ENCODE measurements at places on chromosomes 16 and 17. TPM values are rescaled to one million over a fixed set of nuclear protein-coding genes. Genes with fewer than 3 reads are reported as not detected.

GRCh38 chr16:79287424-79287917 lies 313.1 kb downstream of the MAF start:
- no peak for DNase-seq

The CXCL16 gene
- total RNA-seq, result 1.8 TPM

- no peak for DNase-seq
Measured at GRCh38 chr17:78613416-78613815, 36.2 kb upstream of the DNAH17 start.

DNA sequence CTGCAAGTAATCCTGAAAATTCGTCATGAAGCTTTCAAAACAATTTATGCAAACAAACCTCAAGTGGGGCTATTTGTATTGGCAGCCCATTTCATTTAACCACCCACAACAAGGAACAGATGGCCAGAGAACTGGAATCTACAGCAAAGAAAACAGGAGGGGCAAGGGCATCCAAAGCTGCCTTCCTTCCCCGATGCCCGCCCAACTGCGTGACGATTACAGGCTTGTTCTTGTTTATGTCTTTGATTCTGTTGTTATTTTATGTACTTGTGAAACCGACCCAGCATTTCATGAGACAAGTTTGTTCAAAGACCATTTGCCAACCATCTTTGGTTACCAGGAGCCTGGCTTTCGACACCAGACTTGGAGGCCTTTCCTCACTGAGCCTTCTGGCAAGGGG lies 59.1 kb upstream of the IRX6 start:
- no peak for DNase-seq

- no peak for DNase-seq
Measured at GRCh38 chr16:17471719-17472461, 1.1 kb upstream of the XYLT1 start.

DNA sequence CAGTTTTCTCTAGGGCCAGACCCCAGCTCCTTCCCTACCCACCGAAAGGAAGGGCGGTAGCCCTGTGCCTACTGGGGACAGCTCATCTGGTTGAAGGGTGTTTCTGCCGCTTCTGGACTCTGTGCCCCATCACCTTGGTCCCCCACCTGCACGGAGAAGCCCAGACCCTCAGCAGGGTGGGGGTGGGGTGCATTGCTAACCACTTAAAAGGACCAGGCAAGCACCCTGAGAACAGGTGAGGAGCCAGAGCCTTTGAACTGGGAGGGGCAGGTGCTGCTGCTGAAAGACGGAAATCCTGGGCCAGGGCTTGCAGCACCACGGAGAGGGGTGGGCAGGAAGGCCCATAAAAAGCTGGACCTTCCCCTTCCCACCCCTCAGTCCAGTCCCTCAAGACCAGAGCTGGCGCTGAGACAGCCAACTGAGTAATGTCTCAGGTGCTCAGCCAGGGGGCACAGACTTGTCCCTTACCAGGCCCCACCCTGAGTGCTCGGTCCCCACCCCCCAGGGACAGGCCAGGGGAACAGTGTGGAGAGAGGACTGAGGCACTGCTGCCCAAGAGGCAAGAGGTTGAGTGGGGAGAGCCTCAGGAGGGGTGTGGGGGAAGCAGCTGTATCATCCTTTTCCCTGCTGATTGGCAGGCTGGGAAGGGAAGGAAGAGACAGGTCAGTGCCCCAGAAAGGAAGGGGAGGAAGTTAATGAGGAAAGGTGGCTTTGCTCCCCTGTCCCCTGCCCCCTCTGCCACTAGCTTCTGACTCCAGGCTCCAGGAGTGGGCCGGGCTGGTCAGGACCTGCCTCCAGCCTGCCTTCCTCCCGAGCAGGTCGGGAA lies 10.9 kb upstream of the SP2 start:
- DNase-seq, result no peak

- no peak for DNase-seq
Measured at GRCh38 chr17:20059728-20060188, 50.6 kb downstream of the SPECC1 start.

GRCh38 chr16:3012246-3012645 lies 477 bp upstream of the CLDN9 start:
- DNase-seq, result no peak

DNA sequence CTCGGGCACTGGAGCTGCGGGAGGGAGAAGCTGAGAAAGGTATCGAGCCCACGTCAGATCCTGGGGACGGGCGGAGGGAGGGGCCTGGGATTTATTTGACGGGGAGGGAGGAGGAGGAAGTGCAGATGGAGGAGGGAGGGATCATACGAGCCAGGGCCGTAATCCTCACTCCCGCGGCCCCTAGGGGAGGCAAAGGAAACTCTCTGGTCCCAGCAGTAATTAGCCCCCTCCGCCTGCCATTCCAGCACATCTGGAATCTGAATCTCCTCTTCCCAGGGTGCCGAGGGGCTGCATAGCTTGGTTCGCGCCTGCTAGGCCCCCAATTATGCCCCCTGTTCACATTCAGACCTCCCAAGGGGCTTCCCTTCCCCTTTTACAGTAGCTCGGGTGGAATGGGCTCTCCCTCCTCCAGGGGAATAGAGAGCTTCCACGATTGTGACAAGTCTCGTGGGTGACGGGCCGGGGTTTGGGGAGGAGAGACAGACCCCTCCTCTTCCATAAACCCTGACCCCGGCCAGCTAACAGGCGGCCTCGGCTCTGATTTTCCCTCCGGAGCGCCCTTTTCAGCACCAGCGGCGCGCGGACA lies at the start of gene SEZ6L2:
SEZ6L2 (minus strand) TSS at position 35 of the 586 bp plus-strand sequence. CDS start 531 bp downstream, outside the sequence.
- no peak for DNase-seq

The USB1 gene
- total RNA-seq, result 57.8 TPM

The GCGR gene
- not detected for total RNA-seq

DNA sequence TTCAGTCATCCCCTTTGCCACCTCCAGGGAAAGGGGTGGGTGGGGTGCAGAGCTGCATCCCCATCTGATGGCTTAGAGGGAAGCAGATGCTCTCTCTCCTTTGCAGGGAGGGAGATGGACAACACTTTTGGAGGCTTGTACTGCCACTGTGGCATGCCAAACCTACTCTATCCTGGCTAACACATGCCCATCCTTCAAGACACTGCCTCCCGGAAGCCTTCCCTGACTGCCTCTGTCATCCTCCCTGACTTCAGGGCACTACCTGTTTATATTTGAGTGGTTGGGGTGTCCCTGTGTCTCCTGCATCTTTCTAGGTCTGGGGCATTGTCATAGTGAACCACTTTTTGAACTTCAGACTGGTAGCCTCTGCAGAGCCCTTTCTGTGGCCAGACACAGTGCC lies 202.3 kb downstream of the ZNF423 start:
- no peak for DNase-seq

The NACA2 gene
- not detected for total RNA-seq

DNA sequence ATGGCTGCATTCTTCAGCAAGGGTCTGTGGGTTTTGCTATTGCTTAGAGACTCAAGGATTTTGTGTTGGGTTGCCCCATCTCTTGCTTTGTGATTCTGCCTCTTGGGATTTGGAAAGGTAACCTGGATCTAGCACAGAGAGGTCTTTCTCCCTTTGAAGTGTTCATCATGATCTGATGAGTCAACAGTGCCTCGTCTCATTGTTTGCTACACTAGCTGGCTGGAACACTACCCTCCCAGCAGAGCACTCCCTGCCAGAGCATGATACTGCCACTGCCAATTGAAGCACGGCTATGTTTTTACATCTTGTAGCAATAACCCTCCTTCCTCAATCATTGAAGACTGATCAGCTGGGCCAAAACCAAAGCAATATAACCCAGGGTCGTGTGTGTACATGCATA lies 361.0 kb downstream of the CDH13 start:
- DNase-seq, result no peak

The OTOA gene
- total RNA-seq, result not detected

- DNase-seq, result no peak
Measured at GRCh38 chr16:2191446-2191706, 5.0 kb downstream of the CASKIN1 start.

GRCh38 chr16:31006086-31006385 lies 4.4 kb downstream of the STX1B start:
- no peak for DNase-seq

The MOSMO gene
- 12.0 TPM for total RNA-seq

- DNase-seq, result no peak
Measured at GRCh38 chr17:28906706-28907438, 4.0 kb upstream of the DHRS13 start.

- no peak for DNase-seq
Measured at GRCh38 chr16:66382171-66382965, 15.9 kb downstream of the CDH5 start.

- DNase-seq, result no peak
Measured at GRCh38 chr17:8448310-8448709, 12.6 kb downstream of the NDEL1 start.

DNA sequence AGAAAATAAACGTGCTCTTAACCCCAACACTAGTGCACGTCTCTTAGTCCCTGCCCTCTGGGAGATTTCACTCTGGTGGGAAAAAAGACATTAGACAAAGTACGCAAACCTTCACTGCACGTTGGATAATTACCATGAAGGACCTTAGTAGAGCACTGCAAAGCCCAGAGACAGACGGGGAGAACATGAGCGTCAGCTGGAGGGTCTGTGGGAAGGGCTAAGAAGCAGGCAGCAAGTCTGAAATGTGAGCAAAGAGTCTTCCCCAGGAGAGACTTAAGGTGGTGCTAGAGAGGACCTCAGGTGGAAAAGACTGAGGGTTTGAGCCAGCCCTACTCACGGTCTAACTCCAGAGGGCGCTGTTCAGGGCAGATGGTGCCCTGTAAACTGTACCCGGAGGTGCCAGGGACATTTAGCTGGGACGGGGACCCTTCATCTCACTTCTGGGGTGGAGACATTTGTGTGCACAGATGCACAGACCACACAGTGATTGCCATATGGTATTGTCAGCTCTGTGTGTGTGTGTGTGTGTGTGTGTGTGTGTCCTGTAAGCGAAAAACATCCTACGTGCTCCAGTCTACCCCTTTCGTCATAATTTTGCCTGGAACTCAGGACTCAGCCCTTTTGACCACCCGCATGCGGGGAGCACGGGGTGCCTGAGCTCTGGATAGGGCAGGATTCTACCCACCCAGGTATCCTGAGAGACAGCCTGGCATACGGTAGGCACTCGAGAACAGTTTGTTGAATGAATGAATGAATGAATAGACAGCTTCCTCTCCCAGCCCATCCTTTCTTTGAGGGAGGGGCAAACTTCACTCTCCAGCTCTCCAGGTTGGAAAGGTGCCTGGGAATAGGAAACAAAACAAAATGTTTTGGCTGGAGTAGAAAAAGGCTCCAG lies 10.1 kb upstream of the STAC2 start:
- peak; percentile 45 for DNase-seq

DNA sequence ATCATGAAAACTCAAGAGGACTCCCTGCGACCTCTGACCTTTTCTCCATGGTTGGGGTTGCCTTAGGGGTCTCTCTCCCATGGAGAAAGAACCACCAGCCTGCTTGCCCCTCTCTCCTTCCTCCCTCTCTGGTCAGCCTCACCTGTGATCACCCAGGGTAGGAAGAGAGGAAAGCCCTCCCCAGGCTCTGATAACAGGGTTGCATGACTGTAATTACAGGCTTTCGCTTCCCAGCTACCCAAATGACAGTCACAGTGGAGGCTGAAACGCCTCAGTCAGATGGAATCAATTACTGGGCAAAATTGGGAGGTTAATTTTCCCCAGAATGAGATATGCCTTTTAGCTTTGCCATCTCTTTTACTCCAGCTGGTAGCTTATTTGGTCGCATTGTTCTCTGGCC lies 265.8 kb upstream of the SOX9 start:
- DNase-seq, result no peak

GRCh38 chr16:3474136-3474779 lies 21.0 kb downstream of the C16orf90 start:
- DNase-seq, result no peak

DNA sequence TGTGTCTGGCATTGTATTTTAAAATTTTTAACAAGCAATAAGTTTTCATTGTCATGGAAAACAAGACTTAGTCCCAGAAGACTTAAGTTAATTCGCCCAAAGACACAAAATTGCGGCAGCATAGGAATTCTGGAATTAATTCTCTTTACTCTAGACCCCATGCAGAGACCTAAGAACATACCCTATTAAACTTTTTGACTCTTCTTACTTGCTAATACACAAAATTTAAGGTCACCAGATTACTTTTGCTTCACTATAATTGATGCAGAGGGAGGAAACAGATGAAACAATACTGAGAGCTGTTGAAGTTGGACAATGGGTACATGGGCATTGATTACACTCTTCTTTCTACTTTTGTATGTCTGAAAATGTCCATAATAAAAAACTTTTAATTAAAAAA lies 12.6 kb downstream of the HELZ start:
- no peak for DNase-seq

The MEOX1 gene
- 1.8 TPM for total RNA-seq

The ZNF469 gene
- total RNA-seq, result 0.67 TPM

The C17orf107 gene
- 1.3 TPM for total RNA-seq

DNA sequence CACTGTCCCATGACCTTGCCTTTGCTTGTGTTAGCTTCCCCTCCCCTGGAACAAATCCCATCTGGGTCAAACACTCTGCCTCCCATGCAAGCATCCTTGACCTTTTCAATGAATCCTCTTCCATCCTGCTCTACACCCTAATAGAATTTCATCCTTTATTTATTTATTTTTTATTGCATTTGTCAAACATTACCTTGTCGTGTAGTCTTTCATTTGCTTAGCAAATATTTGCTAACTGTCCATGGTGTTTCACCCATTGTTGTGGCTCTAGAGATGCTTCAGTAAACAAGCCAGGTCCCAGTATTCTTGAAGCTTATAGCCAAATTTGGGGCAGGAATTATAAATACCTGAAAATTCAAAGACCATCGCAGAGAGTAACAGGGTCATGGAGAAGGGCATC lies 51.0 kb upstream of the MRTFB start:
- no peak for DNase-seq

DNA sequence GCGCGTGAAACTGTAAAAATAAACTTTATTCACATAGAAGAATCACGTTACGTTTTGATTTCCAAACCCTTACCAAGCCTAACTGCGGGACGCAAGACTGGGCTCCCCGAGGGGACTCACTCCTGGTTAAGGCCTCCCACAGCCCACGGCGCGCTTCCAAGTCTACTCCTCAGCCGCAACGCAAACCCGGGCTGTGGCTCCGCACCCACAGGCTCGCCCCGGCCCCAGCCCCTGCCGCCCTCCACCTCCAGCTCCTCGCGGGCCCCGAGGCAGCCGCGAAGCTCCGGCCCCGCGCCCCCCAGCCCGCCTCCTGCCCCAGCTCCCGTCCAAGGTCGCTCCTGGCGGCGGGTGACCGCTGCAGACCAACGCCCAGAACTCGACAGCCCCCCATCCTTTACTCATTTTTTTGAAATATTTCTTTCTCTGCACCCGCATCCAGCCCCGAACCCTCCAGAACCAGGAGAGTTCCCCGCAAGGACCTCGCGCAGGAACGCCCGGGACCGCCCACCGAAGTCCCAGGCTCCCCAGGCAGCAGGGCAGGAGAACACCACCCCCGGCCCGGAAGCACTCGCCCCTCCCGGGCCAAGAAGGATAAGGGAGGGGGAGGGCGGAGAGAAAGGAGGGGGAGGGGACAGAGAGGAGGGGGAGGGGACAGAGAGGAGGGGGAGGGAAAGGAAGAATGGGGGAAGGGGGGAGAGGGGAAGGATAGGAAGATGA lies 912 bp downstream of the USP22 start:
- DNase-seq, result peak; percentile 62

Measured in activated T-helper 2 cell treated with anti-CD3 and anti-CD28 coated beads, Interferon-gamma antibody, Interleukin-2, Interleukin-4, amounts not matched to agents 10 μg/mL and 5 μg/mL and 100 μg/mL, durations not matched to agents 14 hours and 24 hours and 36 hours (primary cell).